ENCODE measurements at places on chromosomes 3 and 15.

- no peaks in the 10 kb centered on the region for H3K27me3 ChIP-seq
- no peaks in the 10 kb centered on the region for H3K4me1 ChIP-seq
- H3K36me3 ChIP-seq: no peaks in the 10 kb centered on the region
- H3K27ac ChIP-seq: no peak overlapping the region
- no peak overlapping the region for H3K4me3 ChIP-seq
Measured at GRCh38 chr15:98763179-98763578, 114.8 kb downstream of the IGF1R start.

DNA sequence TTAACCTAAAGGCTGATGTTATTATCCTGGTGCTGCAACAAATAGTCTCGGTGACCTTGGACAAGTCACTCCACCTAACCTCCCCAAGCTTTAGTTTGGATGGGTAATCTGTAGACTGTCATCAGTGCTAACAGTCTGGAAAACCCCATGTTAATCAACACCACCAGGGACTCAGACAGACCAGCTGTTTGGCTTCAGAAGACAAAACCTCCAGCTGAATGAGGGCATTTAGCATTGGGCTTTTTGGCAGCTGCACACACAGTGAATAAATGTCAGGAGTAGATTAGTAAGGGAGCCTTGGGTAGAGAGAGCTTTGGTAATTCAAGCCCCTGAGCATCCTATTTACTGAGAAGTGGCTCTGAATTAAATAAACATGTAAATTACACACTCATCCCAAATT, 24.9 kb upstream of the C3orf80 start:
- no peaks in the 10 kb centered on the region for H3K27me3 ChIP-seq
- no peak for DNase-seq
- no peak overlapping the region for H3K4me3 ChIP-seq
- no peaks in the 10 kb centered on the region for H3K36me3 ChIP-seq
- no peaks in the 10 kb centered on the region for H3K4me1 ChIP-seq

GRCh38 chr15:31024330-31024729, 32.9 kb upstream of the MTMR10 start:
- no peak for DNase-seq
- H3K27ac ChIP-seq: no peak overlapping the region
- no peaks in the 10 kb centered on the region for H3K4me1 ChIP-seq
- no peaks in the 10 kb centered on the region for H3K27me3 ChIP-seq

- DNase-seq: no peak
- H3K27ac ChIP-seq: no peak overlapping the region
- no peaks in the 10 kb centered on the region for H3K36me3 ChIP-seq
- H3K4me3 ChIP-seq: no peak overlapping the region
- no peaks in the 10 kb centered on the region for H3K27me3 ChIP-seq
Measured at GRCh38 chr3:173221010-173221409, 80.0 kb upstream of the SPATA16 start.

DNA sequence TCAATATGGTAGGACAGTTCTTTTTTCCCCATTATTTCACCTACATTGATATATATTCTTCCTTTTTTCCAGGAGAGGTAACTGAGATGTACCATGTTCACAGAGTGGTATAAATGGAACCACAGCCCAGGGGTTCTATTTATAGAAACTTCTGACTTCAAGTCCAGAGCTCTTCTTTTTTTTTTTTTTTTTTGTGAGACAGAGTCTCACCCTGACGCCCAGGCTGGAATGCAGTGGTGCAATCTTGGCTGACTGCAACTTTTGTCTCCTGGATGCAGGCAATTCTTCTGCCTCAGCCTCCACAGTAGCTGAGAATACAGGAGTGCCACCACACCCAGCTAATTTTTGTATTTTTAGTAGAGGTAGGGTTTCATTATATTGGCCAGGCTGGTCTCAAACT, 267.1 kb upstream of the TPRG1 start:
- no peak overlapping the region for H3K4me3 ChIP-seq
- no peak for DNase-seq
- H3K27ac ChIP-seq: no peak overlapping the region
- no peaks in the 10 kb centered on the region for H3K36me3 ChIP-seq

GRCh38 chr3:177013681-177014280, 183.5 kb downstream of the TBL1XR1 start:
- DNase-seq: no peak
- no peaks in the 10 kb centered on the region for H3K4me1 ChIP-seq
- no peak overlapping the region for H3K27ac ChIP-seq
- no peak overlapping the region for H3K4me3 ChIP-seq
- H3K36me3 ChIP-seq: peaks cover 4% of the 10 kb centered on the region

DNA sequence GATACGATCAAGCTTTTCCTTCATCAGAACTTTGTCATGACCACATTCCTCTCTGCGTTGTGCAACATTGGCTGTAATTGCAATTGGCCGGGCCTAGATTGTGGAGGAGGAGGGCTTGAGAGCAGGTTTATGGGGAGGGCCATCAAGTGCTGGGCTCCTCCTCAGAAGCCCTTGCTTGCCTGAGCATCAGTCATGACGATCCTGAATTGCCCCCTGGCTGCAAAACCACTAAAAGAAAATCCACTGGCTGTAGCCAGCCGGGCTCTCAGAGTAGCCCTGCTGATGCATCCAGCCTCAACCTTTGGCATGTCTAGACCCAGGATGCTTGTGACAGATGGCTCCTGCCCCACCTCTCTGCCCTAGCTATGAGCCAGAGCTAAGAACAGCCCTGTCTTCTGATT, 13.4 kb upstream of the TRH start:
- H3K4me1 ChIP-seq: no peaks in the 10 kb centered on the region
- no peaks in the 10 kb centered on the region for H3K36me3 ChIP-seq
- no peak overlapping the region for H3K27ac ChIP-seq
- DNase-seq: no peak
- H3K27me3 ChIP-seq: peaks cover 3% of the 10 kb centered on the region
- no peak overlapping the region for H3K4me3 ChIP-seq

DNA sequence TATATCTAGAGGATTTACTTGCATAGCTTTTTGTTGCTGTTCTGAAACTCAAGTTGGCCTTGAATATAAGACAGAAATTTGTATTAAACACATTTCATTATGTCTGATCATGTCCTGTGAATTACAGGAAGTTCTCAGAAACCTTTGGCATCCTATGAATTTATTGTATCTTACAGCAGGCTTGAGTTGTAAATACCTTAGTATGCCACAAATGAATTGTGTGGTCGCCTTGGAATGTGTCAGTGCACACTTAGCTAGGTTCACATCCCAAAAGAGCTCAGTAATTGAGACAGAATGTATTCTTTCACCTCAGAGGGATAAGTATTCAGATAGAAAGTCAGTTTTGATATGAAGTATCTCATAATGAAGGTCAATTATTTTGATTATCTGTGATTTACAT, 83.4 kb downstream of the NEK11 start:
- DNase-seq: no peak
- H3K36me3 ChIP-seq: no peaks in the 10 kb centered on the region
- H3K27ac ChIP-seq: no peak overlapping the region
- no peak overlapping the region for H3K4me3 ChIP-seq

GRCh38 chr3:169842960-169843359, 26.8 kb downstream of the LRRC31 start:
- peaks cover 8% of the 10 kb centered on the region for H3K27me3 ChIP-seq
- H3K27ac ChIP-seq: no peak overlapping the region
- no peaks in the 10 kb centered on the region for H3K4me1 ChIP-seq
- no peaks in the 10 kb centered on the region for H3K36me3 ChIP-seq
- H3K4me3 ChIP-seq: no peak overlapping the region
- DNase-seq: no peak

GRCh38 chr3:94206291-94206690, 143.4 kb downstream of the NSUN3 start:
- DNase-seq: no peak

GRCh38 chr15:39756806-39757522, 25.7 kb downstream of the FSIP1 start:
- DNase-seq: no peak
- no peaks in the 10 kb centered on the region for H3K36me3 ChIP-seq
- H3K4me3 ChIP-seq: no peak overlapping the region

DNA sequence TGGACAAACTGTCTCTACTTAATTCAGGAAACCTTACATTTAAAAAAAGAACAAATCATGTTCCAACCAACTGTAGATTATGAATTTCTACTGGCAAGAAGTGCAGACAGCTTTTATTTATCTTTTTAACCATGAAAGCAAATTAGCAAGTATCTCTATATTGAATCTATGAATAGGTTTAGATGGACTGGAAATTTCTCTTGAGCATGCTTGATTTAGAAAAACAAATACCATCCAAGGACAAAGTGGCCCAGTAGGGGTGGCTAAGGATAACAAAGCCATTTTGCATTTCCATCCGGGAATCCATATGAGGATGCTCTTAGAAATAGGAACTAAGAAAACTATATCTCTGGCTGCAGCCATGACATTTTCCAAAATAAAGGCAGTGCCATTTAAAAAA, 150.6 kb downstream of the KCNMB2 start:
- H3K4me3 ChIP-seq: no peak overlapping the region
- H3K27me3 ChIP-seq: no peaks in the 10 kb centered on the region
- no peak for DNase-seq
- no peak overlapping the region for H3K27ac ChIP-seq
- H3K36me3 ChIP-seq: no peaks in the 10 kb centered on the region

- H3K4me1 ChIP-seq: no peaks in the 10 kb centered on the region
- H3K27me3 ChIP-seq: no peaks in the 10 kb centered on the region
- H3K4me3 ChIP-seq: no peak overlapping the region
- no peaks in the 10 kb centered on the region for H3K36me3 ChIP-seq
- H3K27ac ChIP-seq: no peak overlapping the region
- DNase-seq: no peak
Measured at GRCh38 chr15:94353488-94353820, 122.1 kb downstream of the MCTP2 start.

GRCh38 chr15:71202712-71203111, 87.4 kb downstream of the THSD4 start:
- no peak for DNase-seq
- no peaks in the 10 kb centered on the region for H3K36me3 ChIP-seq
- H3K27me3 ChIP-seq: no peaks in the 10 kb centered on the region
- no peaks in the 10 kb centered on the region for H3K4me1 ChIP-seq
- H3K4me3 ChIP-seq: no peak overlapping the region
- no peak overlapping the region for H3K27ac ChIP-seq

- H3K4me3 ChIP-seq: no peak overlapping the region
- H3K4me1 ChIP-seq: no peaks in the 10 kb centered on the region
- H3K27ac ChIP-seq: no peak overlapping the region
- no peaks in the 10 kb centered on the region for H3K36me3 ChIP-seq
- no peaks in the 10 kb centered on the region for H3K27me3 ChIP-seq
Measured at GRCh38 chr3:17645074-17645698, 97.2 kb downstream of the TBC1D5 start.

DNA sequence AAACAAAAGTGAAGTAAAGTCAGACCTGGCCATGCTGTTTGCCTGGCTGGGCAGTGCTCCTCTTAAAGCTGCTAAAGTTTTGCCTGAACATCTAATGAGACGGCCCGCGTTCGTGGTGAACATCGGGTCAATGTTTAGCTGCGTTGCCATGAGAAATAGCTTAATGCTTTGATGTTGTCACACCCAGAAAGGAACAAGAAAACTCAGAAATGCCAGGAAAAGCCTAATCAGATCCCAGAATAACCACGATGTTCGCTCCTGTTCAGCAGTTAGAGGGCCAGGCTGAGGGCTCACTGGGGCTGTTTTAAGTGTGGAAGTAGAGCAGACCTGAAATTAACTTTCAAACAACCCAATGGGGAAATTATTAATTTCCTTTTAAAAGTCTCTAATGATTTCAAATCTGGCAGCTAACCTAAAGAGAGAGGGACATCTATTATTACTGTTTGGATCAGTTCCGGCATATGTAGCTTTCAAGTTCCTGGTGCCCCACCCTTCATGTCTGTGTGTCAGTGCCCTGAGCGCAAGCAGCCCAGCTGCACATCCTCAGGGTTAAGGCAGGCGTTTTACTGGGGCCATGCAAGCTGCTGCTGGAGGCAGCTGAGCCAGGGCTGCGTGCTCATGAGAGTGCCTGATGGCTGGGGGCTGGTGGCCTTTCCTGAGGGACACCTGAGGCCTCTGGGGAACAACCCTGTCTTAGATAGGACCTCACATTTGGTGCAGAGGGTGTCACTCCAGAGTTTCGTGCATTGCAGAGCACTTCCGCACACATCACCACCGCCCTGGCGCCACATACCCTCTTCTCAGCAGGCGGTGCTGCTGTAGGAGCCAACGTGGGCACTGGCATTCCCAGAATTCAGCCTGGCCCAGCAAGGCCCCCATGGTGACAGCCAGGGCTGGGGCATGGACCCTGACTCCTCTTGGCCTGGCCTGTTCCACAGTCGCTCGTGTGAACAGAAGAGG, 76.6 kb downstream of the LRRK1 start:
- no peak overlapping the region for H3K4me3 ChIP-seq
- peaks cover 8% of the 10 kb centered on the region for H3K27me3 ChIP-seq
- no peaks in the 10 kb centered on the region for H3K36me3 ChIP-seq
- no peak overlapping the region for H3K27ac ChIP-seq
- H3K4me1 ChIP-seq: no peaks in the 10 kb centered on the region

- H3K4me3 ChIP-seq: no peak overlapping the region
- H3K27ac ChIP-seq: no peak overlapping the region
- DNase-seq: no peak
Measured at GRCh38 chr3:73423116-73423515, 201.6 kb downstream of the PDZRN3 start.

- H3K4me3 ChIP-seq: no peak overlapping the region
- no peaks in the 10 kb centered on the region for H3K36me3 ChIP-seq
- H3K27ac ChIP-seq: no peak overlapping the region
- no peak for DNase-seq
- H3K27me3 ChIP-seq: no peaks in the 10 kb centered on the region
Measured at GRCh38 chr3:60728006-60728405, 523.2 kb downstream of the FHIT start.

DNA sequence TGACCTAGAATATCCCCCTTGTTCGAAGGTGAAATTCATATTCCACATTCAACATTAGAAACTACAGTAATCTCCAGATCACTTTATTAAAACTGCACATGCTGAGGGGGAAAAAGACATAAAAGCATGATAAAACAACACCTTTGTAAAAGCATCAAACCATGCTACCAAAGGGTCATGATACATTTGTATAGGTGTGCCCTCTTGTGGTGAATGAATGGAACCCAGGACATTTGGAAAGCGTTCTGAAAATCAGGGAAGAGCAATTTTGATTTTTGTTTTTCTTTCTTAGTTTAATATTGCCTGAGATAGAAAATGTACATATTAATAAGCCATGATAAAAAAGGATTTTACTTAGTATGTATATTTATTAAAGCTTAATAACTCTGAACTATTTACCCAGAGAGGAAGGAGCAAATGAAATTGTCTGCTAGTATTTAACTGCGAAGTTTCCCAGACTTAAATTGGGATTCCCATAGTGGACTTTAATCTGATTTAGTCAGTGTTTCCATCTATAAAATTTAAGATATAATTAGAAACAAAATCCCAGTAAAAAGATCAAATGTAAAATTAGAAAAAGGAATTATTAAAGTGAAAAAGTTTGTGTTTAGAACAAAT, 105.8 kb upstream of the ARL6 start:
- H3K27ac ChIP-seq: no peak overlapping the region
- no peaks in the 10 kb centered on the region for H3K4me1 ChIP-seq
- no peaks in the 10 kb centered on the region for H3K36me3 ChIP-seq
- H3K27me3 ChIP-seq: no peaks in the 10 kb centered on the region

- H3K36me3 ChIP-seq: no peaks in the 10 kb centered on the region
- no peak overlapping the region for H3K4me3 ChIP-seq
- no peaks in the 10 kb centered on the region for H3K27me3 ChIP-seq
- no peak for DNase-seq
- no peaks in the 10 kb centered on the region for H3K4me1 ChIP-seq
Measured at GRCh38 chr3:35071772-35072171, 567.6 kb upstream of the ARPP21 start.
